Mucosa of descending colon (tissue), 3 donors: ENCODE measurements at places on chromosomes 2 and 18. TPM values are rescaled to one million over a fixed set of nuclear protein-coding genes. Genes with fewer than 3 reads are reported as not detected.

UGT1A10 gene
- 42.0 TPM for total RNA-seq

C2orf15 gene
- total RNA-seq = 3.6 TPM

DLGAP1 gene
- 6.8 TPM for total RNA-seq

CFAP221 gene
- not detected for total RNA-seq

ALK gene
- total RNA-seq = 0.09 TPM

GRCh38 chr2:178482437-178482836 lies 2.2 kb downstream of the PLEKHA3 start:
- DNase-seq = no peak

GRCh38 chr2:238130696-238131628 lies 7.5 kb upstream of the KLHL30 start:
- peak; percentile 43 for DNase-seq

DNA sequence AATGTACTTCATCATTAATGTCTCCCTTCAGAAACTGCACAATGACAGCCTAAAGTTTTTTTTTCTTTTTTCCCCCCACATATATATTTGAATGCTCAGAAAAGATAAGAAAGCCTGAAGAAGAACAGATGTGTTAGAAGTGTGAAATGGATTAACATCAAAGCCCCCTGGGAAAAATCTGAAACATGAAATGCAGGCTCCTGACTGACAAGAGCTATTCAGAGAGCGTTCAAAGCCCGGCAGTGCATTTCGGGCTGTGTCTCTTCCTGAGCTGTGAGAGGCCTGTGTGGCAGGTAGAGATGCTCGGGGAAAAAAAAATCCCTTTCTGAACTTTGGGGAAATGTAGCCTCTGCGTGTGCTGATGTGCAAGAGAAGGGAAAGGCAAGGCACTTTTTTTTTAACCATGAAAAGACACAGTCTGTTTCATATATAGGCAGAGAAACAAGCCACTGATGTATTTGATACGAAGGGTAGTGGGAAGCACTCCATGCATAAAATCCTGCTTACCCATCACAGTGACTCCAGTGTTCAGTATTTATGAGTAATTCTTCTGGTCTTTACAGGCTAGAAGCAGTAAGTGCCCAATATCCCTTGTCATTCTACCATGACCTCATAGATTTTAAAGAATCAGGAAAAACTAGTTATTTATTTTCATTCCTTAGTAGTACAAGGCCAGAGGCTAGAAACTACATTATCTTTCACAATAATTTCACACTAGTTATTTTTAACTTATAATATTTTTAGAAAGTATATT lies 1574.2 kb upstream of the PIK3C3 start:
- DNase-seq = no peak

DNA sequence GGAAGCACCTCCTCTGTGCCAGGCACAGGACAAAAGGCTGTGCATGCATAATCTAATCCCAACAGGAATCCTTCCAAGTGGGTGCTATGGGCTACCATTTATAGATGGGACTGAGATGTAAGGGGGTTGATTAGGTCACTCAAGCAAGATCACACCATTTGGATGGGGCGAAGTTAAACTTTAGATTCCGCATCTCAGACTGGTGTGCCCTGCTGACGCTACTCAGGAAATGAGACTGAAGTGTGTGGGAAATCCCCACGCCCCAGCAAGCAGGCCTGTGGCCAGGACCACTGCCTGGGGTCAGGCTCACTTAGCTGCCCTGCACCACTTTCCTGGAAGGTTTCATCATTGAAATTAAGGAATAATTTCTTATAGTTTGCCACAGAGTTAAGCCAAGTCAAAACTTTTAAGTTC lies 70.5 kb upstream of the PPP1CB start:
- DNase-seq = peak; percentile 59

GRCh38 chr2:140270224-140270623 lies 1490.0 kb upstream of the NXPH2 start:
- DNase-seq = no peak

DNA sequence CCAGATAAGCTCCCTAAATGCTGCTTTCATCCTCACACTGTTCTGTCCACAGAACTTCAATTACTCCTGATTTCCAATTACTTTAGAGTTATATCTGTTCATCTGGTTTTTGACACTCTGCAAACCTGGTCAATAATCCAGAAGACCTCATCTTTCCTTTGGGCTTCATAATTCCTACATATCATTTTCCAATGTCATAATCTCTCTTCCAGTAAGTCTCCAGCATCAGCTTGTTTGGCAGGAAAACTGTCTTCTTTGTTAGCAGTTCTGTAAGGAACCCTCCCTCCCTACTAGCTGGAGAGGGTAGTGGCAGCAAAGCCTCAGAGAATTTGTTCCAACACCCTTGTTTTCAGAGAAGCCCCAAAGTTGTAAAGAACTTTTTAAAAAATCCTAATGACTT lies 11.9 kb upstream of the SLC14A1 start:
- no peak for DNase-seq

DNA sequence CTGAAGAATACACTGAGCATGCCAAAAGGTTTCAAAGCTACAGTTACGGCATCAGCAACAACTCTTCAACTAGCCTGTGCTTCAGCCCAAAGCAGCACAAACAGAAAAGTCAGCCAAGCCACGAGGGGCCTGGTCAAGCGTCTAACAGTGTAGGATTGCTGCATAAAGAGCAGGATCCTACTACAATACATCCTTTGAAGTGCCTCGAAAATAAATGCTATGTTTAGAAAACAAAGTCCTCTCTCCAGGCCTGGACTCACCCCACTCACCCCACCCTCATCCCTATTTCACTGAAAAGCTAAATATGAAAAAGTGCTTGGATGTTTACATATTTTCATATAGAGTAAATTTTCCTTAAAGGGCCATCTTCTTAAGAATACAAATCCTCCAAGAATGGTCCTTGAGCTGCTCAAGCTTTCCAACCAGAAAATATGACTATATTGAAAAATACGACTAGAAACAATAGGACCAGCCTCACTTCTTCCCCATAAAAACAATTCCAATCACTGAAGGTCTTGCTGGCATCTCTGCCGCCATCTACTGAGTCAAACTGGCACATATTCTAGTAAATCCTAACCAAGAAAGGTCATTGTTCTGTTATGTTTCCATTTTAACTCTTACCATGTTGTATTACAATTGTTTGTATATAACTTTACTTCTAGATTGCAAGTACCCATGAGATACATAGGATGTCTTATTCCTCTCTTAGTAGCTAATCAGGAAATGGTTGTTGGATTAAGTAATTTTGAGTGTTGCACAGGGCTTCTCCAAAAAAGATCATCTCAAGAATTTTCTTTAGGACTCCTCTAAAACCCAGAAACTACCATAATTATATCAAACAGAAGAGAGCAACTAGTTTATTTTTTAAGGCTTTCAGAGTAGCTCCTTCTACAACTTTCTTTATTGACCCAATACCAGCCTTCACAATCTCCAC lies 63.6 kb downstream of the CLHC1 start:
- peak; percentile 85 for DNase-seq

DNA sequence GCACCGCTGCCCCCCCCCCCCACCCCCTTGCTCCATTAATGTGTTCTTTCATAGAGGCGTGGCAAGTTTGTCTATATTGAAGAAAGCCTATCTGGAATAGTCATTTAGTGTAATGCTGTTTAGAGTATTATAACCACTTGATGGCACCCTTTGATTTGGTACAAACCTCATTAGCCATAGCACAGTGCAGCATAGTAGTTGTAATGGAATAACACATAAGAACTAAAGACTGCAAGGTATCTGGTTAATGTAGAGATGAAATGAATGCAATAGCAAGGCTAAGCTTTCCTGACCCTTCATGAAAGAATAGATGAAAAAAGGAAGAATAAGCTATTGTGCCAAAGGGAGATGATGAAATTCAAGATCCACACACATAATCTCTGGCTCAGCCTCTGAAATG lies 81.9 kb downstream of the EHBP1 start:
- DNase-seq = no peak

DNA sequence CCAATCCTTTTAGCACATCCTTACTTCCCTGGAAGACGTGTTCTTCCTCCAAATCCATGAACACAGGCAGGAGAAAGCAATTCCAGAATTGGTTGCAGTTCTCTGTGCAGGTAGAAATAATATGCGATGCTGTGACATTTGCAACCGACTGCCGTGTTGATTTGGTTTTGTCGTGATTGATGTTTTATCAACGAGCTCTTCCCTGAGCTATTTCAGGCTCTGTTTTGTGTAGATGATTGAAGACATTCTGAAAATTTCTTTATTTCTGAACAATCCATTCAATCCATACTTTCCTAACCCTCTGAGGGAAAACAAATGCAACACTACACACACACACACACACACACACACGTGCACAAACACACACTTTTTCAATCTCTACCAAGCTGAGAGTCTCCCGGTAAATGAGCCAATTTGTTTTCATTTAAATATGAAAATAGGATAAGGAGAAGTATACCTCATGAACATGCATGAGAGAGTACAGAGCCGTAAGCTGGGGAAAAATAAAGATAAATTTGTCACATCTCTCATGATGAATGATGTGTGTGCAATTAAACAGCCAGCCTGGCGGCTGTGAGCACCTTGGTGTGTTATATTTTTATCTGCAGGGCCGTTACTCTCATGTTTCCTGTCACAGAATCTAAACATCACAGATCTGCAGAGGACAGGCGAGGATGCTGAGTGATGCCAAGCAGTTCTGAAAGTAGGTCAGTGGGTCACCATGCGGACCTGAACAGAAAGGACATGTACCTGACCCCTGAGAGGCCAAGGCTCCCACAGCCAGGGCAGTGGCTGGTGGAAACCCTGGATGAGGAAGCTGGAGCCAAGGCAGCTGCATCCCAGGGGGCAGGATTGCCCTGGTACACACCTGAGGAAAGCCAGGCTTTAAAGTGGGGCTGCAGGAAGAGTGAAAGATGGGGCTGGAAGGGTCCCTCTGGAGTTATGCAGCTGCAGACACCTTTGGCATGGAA lies 64.8 kb downstream of the PDCL3 start:
- DNase-seq = no peak

- no peak for DNase-seq
Measured at GRCh38 chr2:60125611-60126426, 427.6 kb downstream of the BCL11A start.

DNA sequence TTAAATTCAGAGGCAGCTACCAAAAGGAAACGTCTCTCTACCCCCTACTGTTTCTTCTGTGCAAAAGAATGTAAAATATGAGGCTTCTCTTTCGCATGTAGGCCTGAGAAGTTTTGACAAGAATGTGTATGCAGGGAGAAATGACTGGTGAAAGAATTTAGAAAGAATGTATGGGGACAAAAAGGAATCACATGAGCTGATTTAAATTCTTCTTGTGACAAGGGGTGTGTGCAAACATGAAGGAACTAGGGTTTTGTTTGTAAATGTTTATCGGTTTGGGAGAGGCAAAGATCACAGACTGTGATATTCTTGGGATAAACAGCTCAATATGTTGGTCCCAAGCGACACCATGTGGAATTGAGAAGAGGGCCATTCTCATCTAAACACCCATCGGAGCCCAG lies 345.2 kb upstream of the VRK2 start:
- DNase-seq = no peak

DNA sequence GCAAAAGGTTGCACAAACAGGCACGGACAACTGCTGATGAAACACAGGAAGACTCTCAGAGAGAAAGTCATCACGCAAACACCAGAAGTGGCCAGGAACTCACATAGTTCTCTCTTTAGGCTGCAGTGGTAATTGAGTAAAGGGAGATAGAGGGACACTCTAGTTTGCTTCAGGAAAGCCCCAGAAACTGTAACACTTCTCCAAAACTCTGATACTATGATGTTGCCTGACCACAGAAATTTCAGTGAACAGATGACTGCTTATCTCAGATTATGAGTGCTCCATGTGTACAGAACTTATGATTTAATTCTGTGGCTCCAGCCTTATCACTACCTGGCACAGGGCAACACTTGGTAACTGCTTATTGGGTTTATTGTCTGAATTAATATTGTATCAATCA lies 311.5 kb upstream of the GYPC start:
- DNase-seq = no peak

DNA sequence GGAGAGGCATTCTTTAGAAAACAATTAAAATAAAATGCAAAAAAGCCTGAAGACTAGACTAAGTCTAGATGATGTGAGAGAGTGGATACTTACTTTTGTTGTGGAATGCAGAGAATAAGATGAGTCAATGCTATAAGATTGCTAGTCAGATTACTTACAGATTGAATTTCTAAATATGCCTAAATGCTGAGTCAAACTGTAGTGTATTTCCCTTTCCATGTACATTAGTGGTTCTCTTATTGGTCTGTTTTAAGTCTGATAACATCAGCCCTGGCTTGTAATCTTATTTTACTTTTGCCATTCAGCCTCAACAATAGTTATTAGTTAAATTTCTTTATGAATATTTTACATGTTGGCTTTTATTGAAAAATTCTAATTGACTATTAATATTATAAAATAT lies 702.7 kb downstream of the SOCS6 start:
- DNase-seq = no peak

DNA sequence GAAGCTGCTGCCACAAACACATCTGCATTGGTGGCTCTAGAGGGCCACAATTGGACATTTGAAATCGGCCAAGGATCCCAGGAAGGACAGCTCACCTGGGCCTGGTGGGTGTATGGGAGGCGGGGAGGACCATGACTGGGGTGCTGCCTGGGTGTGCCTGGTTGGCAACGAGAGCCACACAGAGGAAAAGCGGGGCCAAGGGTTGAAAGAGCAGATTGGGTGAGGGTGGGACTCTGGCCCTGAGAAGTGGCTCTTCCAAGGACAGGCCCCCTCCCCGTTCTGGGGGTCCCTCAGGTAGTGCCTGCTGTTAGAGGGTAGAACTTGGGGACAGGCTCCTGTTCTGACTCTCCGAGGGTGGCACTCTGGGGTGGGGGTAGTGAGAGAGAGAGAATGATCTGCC lies 102.9 kb downstream of the CLIP4 start:
- no peak for DNase-seq

DNA sequence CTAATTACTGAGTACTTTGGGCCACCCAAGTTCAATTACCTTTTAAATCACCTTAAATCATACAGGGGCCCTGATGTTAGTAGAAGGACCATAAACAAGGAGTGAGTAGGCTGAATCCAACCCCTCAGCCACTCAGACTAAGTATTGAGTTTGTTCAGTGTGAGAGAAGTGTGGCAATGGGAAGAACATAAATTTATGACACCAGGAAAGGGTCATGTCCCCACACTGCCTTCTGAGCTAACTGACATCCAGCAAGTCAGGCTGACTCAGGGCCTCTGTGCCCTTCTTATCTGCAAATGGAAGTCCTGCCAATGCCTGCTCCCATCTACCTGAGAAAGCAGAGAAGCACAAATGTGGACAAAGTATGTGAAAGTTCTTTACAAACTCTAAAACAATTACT lies 12.9 kb downstream of the PLEKHM3 start:
- DNase-seq = no peak
